ENCODE measurements at places on chromosomes 2 and 18.

DNA sequence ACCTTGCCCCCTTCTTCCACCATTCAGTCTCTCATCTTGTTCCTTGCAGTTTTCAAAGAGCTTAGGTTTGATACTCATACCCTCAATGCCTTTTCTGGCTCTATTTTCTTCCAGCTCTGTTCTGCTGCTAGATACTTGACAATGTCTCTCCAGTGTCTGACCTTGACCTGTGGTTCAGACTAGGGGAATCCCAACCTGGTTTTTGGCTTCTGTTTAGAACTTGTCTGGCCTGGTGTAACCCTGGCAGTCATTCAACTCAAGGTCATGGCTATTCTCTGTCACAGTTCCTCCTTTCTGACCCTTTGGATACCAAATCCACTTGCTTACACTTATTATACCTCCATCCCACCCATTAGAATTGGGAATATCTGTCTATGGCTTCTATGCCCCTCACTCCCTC lies 31.8 kb upstream of the IMP4 start:
- H3K27me3 ChIP-seq: no peaks in the 10 kb centered on the region
- H3K4me1 ChIP-seq: no peaks in the 10 kb centered on the region
- DNase-seq: no peak
- H3K27ac ChIP-seq: no peak overlapping the region
- H3K4me3 ChIP-seq: no peak overlapping the region

- H3K27ac ChIP-seq: no peak overlapping the region
- peaks cover 7% of the 10 kb centered on the region for H3K36me3 ChIP-seq
- H3K27me3 ChIP-seq: no peaks in the 10 kb centered on the region
- no peak for DNase-seq
- H3K4me3 ChIP-seq: no peak overlapping the region
These were observed 115.9 kb downstream of the MEIS1 start for GRCh38 chr2:66550826-66551225.

- H3K4me1 ChIP-seq: no peaks in the 10 kb centered on the region
- no peak overlapping the region for H3K27ac ChIP-seq
- H3K27me3 ChIP-seq: no peaks in the 10 kb centered on the region
- H3K4me3 ChIP-seq: no peak overlapping the region
- no peaks in the 10 kb centered on the region for H3K36me3 ChIP-seq
These were observed 228.6 kb upstream of the PXDN start for GRCh38 chr2:1972948-1973347.

DNA sequence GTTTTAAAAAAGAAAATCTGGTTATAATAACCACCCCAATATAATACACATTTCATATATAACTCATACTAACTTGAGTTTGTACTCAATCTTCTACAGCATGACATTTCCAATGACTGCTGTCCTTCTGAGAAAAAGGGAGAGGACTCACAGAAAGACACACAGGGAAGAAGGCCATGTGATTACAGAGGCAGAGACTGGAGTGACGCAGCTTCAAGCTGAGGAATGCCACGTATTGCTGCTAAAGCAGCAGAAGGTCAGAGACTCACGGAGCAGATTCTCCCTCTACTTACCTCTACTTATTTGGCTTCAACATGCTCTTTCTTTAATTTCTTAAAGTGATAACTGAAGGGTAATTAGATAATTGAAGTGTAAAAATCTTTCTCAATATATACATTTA lies 753.5 kb upstream of the PKDCC start:
- no peaks in the 10 kb centered on the region for H3K36me3 ChIP-seq
- H3K27me3 ChIP-seq: no peaks in the 10 kb centered on the region
- no peak for DNase-seq
- no peak overlapping the region for H3K27ac ChIP-seq

- no peak overlapping the region for H3K4me3 ChIP-seq
- H3K4me1 ChIP-seq: peaks cover 11% of the 10 kb centered on the region
- no peaks in the 10 kb centered on the region for H3K36me3 ChIP-seq
- H3K27ac ChIP-seq: no peak overlapping the region
These were observed 87.0 kb downstream of the HDAC4 start for GRCh38 chr2:239313776-239314175.

GRCh38 chr2:235135990-235136561 lies 184.3 kb downstream of the SH3BP4 start:
- no peaks in the 10 kb centered on the region for H3K4me1 ChIP-seq
- H3K27ac ChIP-seq: no peak overlapping the region
- H3K27me3 ChIP-seq: no peaks in the 10 kb centered on the region

DNA sequence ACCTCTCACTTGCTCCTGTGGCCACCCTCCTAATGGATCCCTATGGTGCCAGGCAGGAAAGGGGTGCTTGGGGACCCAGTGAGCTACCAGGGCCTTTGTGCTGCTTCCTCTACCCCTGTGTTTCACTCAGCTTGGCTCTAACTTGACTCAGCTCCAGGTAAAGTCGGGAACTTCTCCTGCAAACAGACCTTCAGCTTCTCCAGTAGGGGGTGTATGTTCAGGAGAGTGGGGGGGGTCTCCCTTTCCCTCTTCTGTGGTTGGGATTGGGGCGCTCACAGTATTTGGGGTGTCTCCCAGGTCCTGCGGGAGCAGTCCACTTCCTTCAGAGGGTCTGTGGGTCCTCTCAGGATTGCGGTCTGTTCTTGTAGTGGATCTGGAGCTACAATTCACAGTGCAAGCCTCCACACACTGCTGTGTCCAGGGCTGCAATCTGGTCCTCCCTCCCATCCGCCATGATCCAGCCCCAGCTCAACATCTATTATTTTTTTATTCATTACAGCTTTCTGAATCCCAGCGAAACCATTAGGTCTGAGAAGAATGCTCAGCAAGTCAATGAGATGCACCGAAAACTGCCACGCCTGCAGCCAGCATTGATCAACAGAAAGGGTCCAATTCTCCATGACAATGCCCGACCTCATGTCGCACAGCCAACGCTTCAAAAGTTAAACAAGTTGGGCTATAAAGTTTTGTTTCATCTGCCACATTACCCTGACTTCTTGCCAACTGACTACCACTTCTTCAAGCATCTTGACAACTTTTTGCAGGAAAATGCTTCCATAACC lies 26.4 kb upstream of the SAP130 start:
- no peak for DNase-seq
- no peaks in the 10 kb centered on the region for H3K36me3 ChIP-seq
- H3K27ac ChIP-seq: no peak overlapping the region
- H3K4me3 ChIP-seq: no peak overlapping the region
- no peaks in the 10 kb centered on the region for H3K4me1 ChIP-seq
- H3K27me3 ChIP-seq: no peaks in the 10 kb centered on the region

DNA sequence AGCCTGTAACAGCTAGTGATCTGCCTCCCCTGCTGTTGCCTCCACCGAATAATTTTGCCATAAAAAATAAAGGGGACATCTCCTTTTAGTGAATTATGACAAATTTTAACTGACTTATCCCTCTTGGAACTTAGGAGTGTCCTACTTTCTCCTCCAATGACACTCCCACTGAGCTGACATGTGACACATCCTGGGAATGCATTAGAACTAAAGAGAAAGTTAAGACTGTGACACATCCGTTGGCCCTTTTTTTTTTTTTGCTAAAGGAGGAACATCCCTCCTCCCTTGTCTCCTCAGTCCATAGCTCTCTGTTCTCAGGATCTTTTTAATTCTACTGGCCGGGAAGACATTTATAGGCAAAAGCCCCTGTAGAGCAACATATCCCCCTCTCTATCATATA lies 268.2 kb downstream of the NRXN1 start:
- H3K36me3 ChIP-seq: no peaks in the 10 kb centered on the region
- H3K27me3 ChIP-seq: no peaks in the 10 kb centered on the region
- H3K4me1 ChIP-seq: no peaks in the 10 kb centered on the region
- no peak overlapping the region for H3K4me3 ChIP-seq

GRCh38 chr2:149129433-149129832 lies 90.9 kb downstream of the LYPD6B start:
- H3K27ac ChIP-seq: no peak overlapping the region
- DNase-seq: no peak
- no peaks in the 10 kb centered on the region for H3K36me3 ChIP-seq

DNA sequence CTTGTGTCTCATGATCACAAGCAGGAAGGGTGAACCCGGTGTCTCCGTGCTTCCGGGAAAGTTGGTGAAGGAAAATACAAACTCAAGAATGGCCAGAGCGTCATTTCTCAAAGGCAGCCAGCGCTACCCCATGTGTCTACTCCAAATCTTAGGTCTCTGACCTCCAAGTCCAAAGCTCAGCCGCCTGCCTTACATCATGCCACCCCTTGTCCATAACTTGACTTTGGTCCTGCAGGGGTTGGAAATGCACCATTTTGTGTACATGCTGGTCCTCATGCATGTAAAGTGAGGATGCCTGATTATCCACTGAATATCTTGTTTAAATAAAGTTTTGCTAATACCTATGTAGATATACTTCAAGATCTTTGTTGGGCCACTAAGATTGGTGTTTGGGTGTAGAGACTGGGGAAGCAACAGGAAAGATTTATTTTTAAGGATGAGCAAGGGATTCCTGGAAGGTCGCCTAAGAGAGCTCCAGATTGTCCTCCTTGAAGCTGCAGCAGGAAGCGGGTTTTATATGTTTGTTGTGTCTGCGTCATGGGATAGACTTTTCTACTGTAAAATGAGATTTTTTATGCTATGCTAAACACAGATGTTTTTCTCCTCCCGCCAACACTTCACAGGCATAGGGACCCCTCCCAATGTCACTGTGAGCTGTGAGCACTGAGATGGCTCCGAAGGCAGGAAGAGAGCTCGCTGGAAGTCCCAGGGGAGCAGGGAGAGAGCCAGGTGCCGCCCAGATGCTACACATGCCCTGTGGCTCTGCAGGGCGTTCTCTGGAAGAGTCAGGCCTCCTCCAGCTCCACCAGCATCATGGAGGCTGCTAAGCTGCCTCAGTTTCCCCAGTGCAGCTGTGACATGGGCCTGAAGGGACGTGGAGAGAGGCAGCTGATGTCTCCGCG lies 176.2 kb upstream of the HDAC4 start:
- H3K4me3 ChIP-seq: no peak overlapping the region
- H3K4me1 ChIP-seq: no peaks in the 10 kb centered on the region
- DNase-seq: no peak
- H3K36me3 ChIP-seq: no peaks in the 10 kb centered on the region

DNA sequence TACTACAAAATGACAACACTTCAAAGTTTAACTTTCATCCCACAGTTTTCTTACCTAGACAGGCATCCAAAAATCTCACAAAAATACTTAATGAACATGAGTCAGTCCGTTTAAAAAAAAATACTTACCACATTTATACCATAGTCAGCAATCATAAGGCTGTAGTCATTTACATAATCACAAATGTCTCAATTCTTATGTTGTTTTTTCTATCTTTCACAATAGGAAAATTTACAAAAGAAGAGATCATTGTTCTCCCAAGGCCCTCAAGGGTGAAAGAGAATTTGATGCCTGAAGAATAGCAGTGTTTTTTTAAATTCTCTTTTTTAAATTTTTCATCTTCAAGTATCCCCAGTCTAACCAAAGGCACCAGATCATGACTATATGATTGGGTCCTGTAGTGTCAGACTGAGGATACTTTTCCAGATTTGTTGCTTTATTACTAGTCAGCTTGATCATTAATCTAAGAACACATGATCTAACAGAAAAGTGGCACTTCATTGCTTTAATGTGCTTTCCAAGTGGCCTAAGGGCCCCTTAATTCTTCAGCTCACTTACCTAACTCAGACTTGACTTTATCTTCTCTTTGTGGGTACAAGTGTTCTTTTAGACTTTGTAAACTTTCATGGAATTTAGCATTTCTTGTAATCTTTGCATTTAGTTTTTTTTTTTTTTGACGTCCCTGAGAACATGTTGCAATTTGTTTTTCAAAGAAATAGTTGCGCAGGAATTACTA lies 4.7 kb downstream of the SCYGR5 start:
- no peaks in the 10 kb centered on the region for H3K4me1 ChIP-seq
- H3K4me3 ChIP-seq: no peak overlapping the region
- no peaks in the 10 kb centered on the region for H3K27me3 ChIP-seq
- no peak overlapping the region for H3K27ac ChIP-seq
- DNase-seq: no peak
- no peaks in the 10 kb centered on the region for H3K36me3 ChIP-seq

DNA sequence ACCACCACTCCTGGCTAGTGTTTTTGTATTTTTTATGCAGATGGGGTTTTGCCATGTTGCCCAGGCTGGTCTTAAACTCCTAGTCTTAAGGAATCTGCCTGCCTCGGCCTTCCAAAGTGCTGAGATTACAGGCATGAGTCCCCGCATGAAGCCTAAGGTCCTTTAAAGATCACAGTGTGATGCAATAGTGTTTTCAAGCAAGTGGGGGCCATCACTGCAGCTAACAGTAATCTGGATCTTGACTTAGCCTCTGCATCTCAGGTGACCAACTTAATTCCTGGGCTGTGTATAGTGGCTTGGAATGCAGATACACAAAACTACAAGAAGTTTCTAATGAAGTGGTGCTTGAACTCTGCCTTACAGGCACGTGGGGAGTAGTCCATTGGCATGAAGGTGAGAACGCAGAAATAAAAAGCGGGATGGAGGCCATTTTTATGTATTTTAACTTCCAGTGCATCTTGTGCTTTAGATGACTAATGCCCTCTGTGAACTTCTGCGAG lies 334.4 kb upstream of the SPRED2 start:
- no peak overlapping the region for H3K4me3 ChIP-seq
- no peak for DNase-seq
- peaks cover 2% of the 10 kb centered on the region for H3K27me3 ChIP-seq
- no peak overlapping the region for H3K27ac ChIP-seq
- no peaks in the 10 kb centered on the region for H3K36me3 ChIP-seq

GRCh38 chr18:8478968-8479370 lies 130.3 kb upstream of the RAB12 start:
- H3K4me1 ChIP-seq: no peaks in the 10 kb centered on the region
- H3K27me3 ChIP-seq: peaks cover 2% of the 10 kb centered on the region
- no peaks in the 10 kb centered on the region for H3K36me3 ChIP-seq
- no peak overlapping the region for H3K4me3 ChIP-seq
- no peak overlapping the region for H3K27ac ChIP-seq
- DNase-seq: no peak

DNA sequence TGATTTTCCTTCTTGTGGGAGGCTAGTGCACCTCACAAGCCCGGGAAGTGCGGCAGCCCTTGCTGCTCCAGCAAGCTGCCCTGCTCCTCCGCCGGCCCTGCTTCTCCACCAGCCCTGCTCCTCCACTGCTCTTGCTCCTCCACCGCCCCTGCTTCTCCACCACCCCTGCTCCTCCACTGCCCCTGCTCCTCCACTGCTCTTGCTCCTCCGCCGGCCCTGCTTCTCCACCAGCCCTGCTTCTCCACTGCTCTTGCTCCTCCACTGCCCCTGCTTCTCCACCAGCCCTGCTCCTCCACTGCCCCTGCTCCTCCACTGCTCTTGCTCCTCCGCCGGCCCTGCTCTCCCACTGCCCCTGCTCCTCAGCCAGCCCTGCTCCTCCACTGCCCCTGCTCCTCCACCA lies 95.6 kb downstream of the NDUFA10 start:
- no peak overlapping the region for H3K4me3 ChIP-seq
- H3K4me1 ChIP-seq: no peaks in the 10 kb centered on the region
- H3K27ac ChIP-seq: no peak overlapping the region

DNA sequence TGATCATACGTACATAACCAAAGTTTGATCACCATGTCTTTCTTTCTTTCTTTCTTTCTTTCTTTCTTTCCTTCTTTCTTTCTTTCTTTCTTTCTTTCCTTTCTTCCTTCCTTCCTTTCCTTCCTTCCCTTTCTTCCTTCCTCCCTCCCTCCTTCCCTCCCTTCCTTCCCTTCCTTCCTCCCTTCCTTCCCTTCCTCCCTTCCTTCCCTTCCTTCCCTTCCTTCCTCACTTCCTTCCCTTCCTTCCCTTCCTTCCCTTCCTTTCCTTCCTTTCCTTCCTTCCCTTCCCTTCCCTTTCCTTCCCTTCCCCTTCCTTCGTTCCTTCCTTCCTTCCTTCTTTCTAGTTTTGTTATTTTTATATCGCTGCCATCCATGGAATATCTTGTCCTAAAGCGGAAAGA lies 406.7 kb upstream of the DDX18 start:
- H3K36me3 ChIP-seq: no peaks in the 10 kb centered on the region
- H3K4me1 ChIP-seq: no peaks in the 10 kb centered on the region
- no peaks in the 10 kb centered on the region for H3K27me3 ChIP-seq
- no peak for DNase-seq
- H3K27ac ChIP-seq: no peak overlapping the region

GRCh38 chr2:157363612-157364101 lies 38.0 kb upstream of the ERMN start:
- no peak overlapping the region for H3K4me3 ChIP-seq
- no peaks in the 10 kb centered on the region for H3K36me3 ChIP-seq
- H3K27ac ChIP-seq: no peak overlapping the region
